Naive thymus-derived CD4-positive, alpha-beta T cell (primary cell): ENCODE measurements at places on chromosomes 1 and 21. TPM values are rescaled to one million over a fixed set of nuclear protein-coding genes. Genes with fewer than 3 reads are reported as not detected.

DNA sequence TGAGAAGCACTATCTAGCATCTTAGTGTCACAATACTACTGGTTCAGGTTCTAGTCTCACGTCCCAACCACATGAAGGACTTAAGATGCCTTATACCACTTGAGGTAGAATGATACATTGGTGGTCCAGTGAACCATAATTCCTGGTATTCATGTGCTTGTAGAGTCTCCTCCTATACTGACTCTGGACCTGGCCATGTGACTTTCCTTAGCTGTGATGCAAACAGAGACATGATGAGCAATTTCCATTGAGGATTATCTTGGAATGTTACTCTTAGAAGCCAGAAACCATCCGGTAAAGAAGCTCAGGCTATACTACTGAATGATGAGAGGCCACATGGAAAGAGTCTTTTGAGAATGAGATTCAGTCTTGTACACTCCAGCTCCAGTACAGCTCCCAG, 105.7 kb downstream of the NME7 start:
- no peaks in the 10 kb centered on the region for H3K4me1 ChIP-seq
- H3K4me3 ChIP-seq = no peak overlapping the region
- no peaks in the 10 kb centered on the region for H3K27me3 ChIP-seq
- H3K36me3 ChIP-seq = no peaks in the 10 kb centered on the region

DNA sequence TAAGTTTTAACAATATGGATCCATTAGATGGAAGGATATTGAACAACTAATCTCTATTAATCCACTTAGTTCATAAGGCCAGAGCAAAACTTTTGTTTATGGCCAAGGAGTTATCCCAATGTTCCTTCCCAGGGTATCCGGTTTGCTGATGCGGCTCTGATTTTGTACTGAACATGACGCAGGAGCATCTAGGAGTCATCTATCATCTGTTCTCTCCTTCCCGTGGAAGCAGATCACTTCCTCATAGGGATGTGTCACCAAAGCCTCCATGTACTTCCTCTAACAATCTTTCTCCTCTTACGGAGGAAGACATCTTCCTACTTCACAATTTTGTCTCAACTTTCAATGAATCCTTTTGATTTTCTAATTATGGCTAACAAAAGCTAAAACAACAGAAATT, 206.6 kb downstream of the APP start:
- no peak overlapping the region for H3K4me3 ChIP-seq
- DNase-seq = no peak
- H3K27ac ChIP-seq = no peak overlapping the region

- H3K36me3 ChIP-seq = no peaks in the 10 kb centered on the region
- no peak overlapping the region for H3K27ac ChIP-seq
- no peak overlapping the region for H3K4me3 ChIP-seq
- no peak for DNase-seq
These were observed 33.8 kb downstream of the HS2ST1 start for GRCh38 chr1:86948212-86948611.

GRCh38 chr1:109247401-109248365, 1.7 kb upstream of the CELSR2 start:
- DNase-seq = no peak
- H3K4me1 ChIP-seq = peaks cover 15% of the 10 kb centered on the region
- no peaks in the 10 kb centered on the region for H3K27me3 ChIP-seq
- no peaks in the 10 kb centered on the region for H3K36me3 ChIP-seq
- H3K4me3 ChIP-seq = no peak overlapping the region

- DNase-seq = no peak
- H3K4me1 ChIP-seq = no peaks in the 10 kb centered on the region
- no peaks in the 10 kb centered on the region for H3K27me3 ChIP-seq
- H3K36me3 ChIP-seq = no peaks in the 10 kb centered on the region
- H3K4me3 ChIP-seq = no peak overlapping the region
- no peak overlapping the region for H3K27ac ChIP-seq
These were observed 39.6 kb upstream of the GPR52 start for GRCh38 chr1:174408146-174408545.

DNA sequence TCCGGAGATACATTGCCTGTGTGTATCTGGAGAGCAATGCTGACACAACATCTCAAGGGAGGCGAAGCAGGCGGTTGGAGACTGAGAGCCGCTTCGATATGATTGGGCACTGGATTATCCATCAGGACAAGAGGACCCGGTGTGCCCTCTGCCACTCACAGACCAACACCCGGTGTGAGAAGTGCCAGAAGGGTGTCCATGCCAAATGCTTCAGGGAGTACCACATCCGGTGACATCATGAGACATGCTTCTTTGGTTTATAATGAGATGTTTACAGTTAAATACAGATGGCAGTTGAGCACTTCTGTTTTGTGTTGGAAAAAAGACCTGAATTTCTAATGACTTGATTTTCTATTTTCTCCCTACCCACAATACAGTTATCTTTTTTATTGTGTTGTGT, 12.1 kb downstream of the PGBD2 start:
- H3K4me3 ChIP-seq = no peak overlapping the region
- no peak for DNase-seq
- H3K4me1 ChIP-seq = no peaks in the 10 kb centered on the region

Gene BSND
- total RNA-seq = 0.05 TPM

Gene CNR2
- total RNA-seq = 0.40 TPM

Gene LAMC1
- total RNA-seq = 0.02 and 0.03 TPM in 2 replicates
